Activated T-cell treated with anti-CD3 and anti-CD28 coated beads, Interleukin-2, amount 50 U/mL, for 72 hours (primary cell): ENCODE measurements at places on chromosomes 3 and 15. TPM values are rescaled to one million over a fixed set of nuclear protein-coding genes. Genes with fewer than 3 reads are reported as not detected.

Gene CLEC3B
- not detected for total RNA-seq

DNA sequence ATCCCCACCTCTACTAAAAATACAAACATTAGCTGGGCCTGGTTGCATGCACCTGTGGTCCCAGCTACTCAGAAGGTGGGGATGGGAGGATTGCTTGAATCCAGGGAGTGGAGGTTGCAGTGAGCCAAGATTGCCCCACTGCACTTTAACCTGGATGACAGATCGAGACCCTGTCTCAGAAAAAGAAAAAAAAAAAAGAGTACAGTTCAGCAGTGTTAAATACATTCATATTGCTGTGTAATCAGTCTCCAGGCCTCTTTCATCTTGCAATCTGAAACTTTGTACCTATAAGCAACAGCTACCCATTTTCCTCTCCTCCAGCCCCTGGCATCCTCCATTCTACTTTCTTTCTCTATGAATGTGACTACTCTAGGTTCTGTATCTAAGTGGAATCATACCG, 61.2 kb downstream of the LPP start:
- no peaks in the 10 kb centered on the region for H3K27me3 ChIP-seq
- H3K4me3 ChIP-seq = no peak overlapping the region

DNA sequence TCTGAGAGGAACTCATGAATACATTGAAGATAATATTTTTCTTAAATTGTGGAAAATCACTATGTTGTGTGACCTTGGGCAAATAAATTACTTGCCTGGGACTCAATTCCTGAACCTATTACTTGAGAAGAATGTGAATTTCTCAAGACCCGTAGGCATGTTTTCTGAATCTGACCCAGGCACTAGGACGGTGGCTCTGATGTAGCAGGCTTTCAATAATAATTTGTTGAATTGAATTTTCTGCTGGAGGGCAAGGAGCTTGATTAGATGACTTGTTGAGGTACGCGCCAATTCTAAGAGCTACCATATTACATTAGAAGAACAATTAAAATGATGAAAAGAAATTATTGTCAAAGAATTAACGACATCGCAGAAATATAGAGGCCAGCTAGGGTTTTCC, 150.2 kb upstream of the LRRC3B start:
- H3K4me1 ChIP-seq = no peaks in the 10 kb centered on the region
- no peak for DNase-seq

Gene IL16
- total RNA-seq = 50.9 TPM

Gene NPAP1
- total RNA-seq = not detected

- no peak overlapping the region for H3K27ac ChIP-seq
- no peak overlapping the region for H3K4me3 ChIP-seq
- DNase-seq = no peak
- no peaks in the 10 kb centered on the region for H3K36me3 ChIP-seq
Observed at GRCh38 chr3:127964053-127964452, 49.0 kb downstream of the KBTBD12 start.

DNA sequence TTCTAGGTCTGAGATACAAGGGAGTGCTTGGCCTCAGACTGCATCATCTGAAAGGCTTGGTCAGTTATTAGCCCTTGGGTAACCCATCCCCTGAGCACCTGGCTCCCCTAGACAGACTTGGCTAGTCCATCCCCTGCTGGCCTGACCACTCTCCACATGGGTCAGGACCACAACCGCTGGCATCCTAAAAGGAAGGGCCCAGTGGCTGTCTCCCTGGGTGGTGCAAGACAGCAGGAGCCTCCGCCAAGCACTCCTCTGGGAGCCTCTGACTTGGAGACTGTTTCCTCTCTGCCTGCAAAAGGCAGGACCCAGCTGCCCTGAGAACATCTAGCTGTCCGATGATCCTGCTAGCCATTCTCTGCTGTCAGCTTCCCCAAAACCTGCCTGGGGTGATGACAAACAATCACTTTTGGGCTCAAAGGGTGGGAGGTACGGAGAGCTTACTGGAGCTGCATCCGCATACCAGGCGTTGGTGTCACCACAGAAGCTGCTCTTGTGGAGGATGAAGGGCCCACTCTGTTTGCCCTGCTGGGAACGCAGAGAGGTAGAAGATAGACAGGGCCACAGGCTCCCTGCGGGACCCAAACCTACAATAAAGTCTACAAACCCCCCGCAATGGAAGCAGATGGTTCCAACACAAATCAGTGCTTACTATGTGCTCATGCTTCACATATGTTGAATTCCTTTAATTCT, 108.0 kb upstream of the PRR20G start:
- no peak for DNase-seq
- peaks cover 5% of the 10 kb centered on the region for H3K4me1 ChIP-seq
- no peaks in the 10 kb centered on the region for H3K36me3 ChIP-seq
- no peak overlapping the region for H3K4me3 ChIP-seq

Gene ATP10A
- total RNA-seq = 25.6 TPM

Gene ZNF80
- total RNA-seq = 1.4 TPM

DNA sequence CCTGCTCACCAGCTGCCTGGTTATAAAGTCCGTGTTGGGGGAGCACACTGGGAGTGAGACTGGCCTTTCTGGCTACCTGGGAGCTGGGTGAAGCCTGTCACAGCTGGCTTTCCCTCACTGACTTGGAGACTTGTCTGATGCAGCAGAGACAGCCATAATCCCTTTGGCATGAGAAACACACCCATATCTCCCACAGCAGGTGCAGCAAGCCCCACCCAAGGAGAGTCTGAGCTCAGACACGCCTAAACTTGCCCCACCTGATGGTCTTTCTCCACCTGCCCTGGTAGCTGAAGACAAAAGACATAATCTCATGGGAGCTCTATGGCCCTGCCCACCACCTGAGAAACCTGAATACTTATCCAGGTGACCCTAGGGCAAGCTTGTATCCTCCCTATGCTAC, 54.8 kb downstream of the NMD3 start:
- H3K27ac ChIP-seq = no peak overlapping the region
- no peak overlapping the region for H3K4me3 ChIP-seq
- no peak for DNase-seq
- no peaks in the 10 kb centered on the region for H3K4me1 ChIP-seq

GRCh38 chr3:23496165-23496564, 293.0 kb downstream of the UBE2E2 start:
- H3K4me1 ChIP-seq = no peaks in the 10 kb centered on the region
- no peak overlapping the region for H3K27ac ChIP-seq
- no peaks in the 10 kb centered on the region for H3K36me3 ChIP-seq
- no peak for DNase-seq
- H3K27me3 ChIP-seq = no peaks in the 10 kb centered on the region

Gene C2CD4A
- total RNA-seq = 0.46 TPM

Gene CNTN6
- total RNA-seq = not detected

Gene CNTN4
- total RNA-seq = 0.62 TPM

DNA sequence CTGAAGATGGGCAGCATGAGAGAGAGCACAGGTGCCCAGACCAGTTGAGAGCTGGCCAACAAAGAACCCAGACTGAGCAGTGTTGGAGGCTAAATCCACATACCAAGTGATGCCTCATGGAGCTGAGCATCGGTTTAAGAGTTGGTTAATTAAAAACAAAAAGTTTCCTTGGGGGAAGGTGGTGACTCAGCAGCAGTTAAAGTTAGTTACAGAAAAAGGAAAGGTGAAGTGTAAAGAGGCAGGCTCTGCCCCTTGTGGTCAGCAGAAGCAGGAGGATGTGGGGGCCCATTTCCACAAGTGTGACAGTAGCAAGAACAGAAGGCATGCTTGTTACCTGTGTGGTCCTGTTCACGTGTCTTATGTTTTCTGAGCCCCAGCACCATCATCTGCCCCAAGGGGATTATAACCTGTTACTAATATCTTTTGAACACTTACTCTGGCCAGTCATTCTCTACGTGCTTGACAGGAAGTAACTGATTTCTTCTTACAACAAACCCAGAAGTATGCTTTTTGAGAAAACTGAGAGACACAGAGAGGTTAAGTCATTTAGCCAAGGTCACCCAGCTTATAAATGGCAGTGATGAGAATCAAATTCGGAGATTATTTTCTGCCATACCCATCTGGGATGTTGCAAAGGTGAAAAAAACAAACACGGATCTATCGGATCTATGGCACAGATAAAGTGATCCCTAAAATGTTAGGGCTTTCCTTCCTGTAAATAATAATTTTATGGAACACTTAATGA, 91.0 kb downstream of the EPHB1 start:
- H3K27me3 ChIP-seq = no peaks in the 10 kb centered on the region
- no peak overlapping the region for H3K4me3 ChIP-seq
- no peaks in the 10 kb centered on the region for H3K36me3 ChIP-seq
- DNase-seq = no peak
- H3K4me1 ChIP-seq = peaks cover 7% of the 10 kb centered on the region

DNA sequence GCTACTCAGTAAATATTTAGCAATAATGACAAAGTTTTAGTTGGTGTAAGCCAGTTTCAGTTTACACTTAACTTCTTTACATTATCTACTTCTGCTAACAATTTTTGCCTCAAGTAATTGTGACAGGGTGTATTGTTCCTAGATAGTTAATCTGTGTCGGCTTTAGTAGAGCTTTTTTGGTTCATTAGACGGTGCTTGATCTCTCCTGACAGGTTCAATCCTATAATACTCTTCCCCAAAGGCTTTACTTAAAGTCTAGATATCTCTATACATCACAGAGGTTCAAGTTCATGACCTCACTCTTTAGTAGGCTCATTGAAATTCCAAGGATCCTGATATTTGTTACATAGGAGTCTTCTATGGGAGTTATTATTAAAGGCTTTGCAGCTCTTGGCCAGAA, 365.6 kb upstream of the DPPA4 start:
- no peaks in the 10 kb centered on the region for H3K36me3 ChIP-seq
- DNase-seq = no peak
- peaks cover 9% of the 10 kb centered on the region for H3K4me1 ChIP-seq
- peaks cover 8% of the 10 kb centered on the region for H3K27me3 ChIP-seq
- H3K4me3 ChIP-seq = no peak overlapping the region

Gene PLCH1
- 1.1 TPM for total RNA-seq

- no peak for DNase-seq
- no peaks in the 10 kb centered on the region for H3K4me1 ChIP-seq
- no peak overlapping the region for H3K4me3 ChIP-seq
- peaks cover 3% of the 10 kb centered on the region for H3K36me3 ChIP-seq
- peak overlapping the region; percentile 82 for H3K27ac ChIP-seq
Observed at GRCh38 chr3:197833930-197834715, 43.1 kb downstream of the LRCH3 start.

DNA sequence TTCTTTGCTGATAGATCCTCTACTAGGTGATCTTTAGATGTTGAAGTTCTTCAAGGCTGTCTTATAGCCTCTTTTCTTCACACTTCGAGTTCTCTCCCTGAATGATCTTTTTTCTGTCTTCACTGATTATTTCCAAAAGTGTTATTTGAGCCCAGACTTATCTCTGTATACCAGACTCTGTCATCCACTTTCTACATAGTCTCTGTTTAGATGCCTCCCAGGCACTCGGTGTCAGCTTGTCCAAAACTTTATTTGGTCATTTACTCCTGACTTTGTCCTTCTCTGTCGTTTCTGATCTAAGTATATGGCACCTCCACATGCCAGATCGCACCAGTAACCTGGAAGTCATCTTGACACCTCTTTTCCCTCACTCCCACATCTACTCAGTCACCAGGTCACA, 27.6 kb downstream of the KLHL18 start:
- H3K4me3 ChIP-seq = no peak overlapping the region
- no peak overlapping the region for H3K27ac ChIP-seq
- H3K27me3 ChIP-seq = no peaks in the 10 kb centered on the region
- peaks cover 8% of the 10 kb centered on the region for H3K4me1 ChIP-seq
- DNase-seq = no peak
- H3K36me3 ChIP-seq = peaks cover 3% of the 10 kb centered on the region

DNA sequence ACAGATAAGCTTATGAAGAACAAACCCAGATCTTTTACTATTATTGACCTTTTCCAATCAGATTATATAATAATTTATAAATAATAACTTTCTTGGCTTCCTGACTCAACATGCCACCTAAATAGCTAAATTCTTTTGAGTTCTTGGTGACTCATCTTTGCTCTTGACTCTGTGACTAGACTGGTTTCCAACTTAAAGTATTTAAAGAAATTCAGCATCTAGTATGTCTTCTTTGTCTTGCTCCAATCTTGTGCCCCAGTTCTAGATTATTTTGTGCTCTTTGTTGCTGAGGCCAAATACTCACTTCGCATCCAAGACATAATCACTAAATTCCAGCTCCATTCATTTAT, 483.2 kb upstream of the TBL1XR1 start:
- H3K27me3 ChIP-seq = no peaks in the 10 kb centered on the region
- H3K4me1 ChIP-seq = peaks cover 29% of the 10 kb centered on the region
- DNase-seq = no peak
- H3K4me3 ChIP-seq = no peak overlapping the region
- no peaks in the 10 kb centered on the region for H3K36me3 ChIP-seq

- no peak overlapping the region for H3K4me3 ChIP-seq
- DNase-seq = no peak
- H3K27me3 ChIP-seq = no peaks in the 10 kb centered on the region
- no peak overlapping the region for H3K27ac ChIP-seq
Observed at GRCh38 chr3:117252208-117252607, 542.6 kb downstream of the TUSC7 start.

DNA sequence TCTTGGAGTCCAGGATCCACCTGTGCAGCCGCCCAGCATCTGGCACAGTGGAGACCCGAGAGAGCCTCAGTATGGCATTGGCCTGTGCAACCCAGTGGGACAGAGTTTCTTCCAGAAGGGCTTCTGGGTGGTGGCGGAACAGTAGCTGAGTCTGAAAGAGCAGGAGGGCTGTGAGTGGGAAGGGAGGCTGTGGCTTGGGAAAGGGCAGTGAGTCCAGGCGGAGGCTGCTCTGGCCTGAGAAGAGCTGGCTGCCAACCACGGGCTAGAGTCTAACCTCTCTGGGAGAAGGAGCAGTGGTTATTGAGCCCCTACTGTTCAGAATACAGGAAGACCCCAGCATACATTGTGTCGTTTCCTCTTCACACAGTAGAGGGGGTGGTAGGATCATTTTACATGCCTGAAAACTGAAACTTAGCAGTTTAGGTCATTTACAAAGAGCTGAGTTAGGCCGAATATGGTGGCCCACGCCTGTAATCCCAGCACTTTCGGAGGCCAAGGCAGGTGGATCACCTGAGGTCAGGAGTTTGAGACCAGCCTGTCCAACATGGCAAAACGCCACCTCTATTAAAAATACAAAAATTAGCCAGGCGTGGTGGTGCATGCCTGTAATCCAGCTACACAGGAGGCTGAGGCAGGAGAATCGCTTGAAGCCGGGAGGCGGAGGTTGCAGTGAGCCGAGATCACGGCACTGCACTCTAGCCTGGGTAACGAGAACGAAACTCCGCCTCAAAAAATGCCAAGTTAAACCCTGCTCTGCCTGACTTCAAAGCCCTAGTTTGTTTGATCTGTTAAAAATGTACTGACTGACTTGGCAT, 3.2 kb downstream of the AEN start:
- H3K36me3 ChIP-seq = peaks cover 46% of the 10 kb centered on the region
- H3K27me3 ChIP-seq = peaks cover 9% of the 10 kb centered on the region
- peaks cover 86% of the 10 kb centered on the region for H3K4me1 ChIP-seq
- peak overlapping the region; percentile 99 for H3K27ac ChIP-seq
